Hematopoietic multipotent progenitor cell (in vitro differentiated cells): ENCODE measurements at places on chromosomes 12 and 14.
A peak's percentile ranks its signal among the peaks of the same experiment; 100 is the strongest.

DNA sequence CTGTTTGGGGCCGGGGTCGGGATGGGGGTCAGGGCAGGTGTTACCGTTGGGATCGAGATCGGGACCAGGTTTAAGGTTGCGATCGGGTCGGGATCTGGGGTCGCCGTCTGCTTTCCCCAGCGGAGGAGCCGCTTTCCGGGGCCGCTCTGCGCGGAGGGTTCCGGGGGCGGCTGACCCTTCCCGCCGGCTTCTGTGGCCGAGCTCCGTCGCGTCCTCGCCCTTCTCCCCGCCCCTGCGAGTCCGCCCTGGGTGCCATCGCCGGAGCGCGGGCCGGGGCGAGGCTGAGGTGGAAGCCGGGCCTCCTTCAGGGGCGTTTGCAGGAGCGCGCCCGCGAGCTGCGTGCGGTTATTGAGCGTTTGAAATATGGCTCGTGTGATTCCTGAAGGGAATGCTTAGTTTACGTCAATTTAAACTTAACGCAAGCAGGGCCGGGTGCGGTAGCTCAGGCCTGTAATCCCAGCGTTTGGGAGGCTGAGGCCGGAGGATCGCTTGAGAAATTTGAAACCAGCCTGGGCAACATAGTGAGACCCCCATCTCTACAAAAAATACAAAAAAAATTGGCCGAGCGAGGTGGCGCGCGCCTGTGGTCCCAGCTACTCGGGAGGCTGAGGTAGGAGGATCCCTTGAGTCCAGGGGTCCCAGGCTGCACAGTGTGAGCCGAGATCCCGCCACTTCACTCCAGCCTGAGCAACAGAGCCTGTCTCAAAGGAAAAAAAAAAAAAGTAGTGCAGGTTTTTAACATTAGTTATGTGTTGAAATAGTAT lies 620 bp downstream of the PGAM5 start:
- DNase-seq: peak; percentile 4

DNA sequence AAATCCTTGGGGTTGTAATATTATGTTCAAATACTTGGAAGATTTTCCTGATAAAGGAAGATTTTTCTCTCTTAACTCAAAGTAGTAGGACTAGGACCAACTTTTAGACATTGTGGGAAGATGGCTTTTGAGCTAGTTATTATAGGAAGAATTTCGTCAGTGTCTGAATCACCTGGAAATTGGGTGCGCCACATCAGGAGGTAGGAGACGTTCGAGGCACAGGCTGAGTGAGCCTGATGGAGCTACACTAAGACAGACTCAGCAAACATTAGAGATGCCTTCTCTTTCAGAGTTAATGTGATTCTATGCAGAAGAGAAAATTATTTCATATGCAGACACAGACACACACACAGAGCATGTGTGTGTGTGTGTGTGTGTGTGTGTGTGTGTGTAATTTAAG lies 84.7 kb downstream of the DERA start:
- DNase-seq: no peak

DNA sequence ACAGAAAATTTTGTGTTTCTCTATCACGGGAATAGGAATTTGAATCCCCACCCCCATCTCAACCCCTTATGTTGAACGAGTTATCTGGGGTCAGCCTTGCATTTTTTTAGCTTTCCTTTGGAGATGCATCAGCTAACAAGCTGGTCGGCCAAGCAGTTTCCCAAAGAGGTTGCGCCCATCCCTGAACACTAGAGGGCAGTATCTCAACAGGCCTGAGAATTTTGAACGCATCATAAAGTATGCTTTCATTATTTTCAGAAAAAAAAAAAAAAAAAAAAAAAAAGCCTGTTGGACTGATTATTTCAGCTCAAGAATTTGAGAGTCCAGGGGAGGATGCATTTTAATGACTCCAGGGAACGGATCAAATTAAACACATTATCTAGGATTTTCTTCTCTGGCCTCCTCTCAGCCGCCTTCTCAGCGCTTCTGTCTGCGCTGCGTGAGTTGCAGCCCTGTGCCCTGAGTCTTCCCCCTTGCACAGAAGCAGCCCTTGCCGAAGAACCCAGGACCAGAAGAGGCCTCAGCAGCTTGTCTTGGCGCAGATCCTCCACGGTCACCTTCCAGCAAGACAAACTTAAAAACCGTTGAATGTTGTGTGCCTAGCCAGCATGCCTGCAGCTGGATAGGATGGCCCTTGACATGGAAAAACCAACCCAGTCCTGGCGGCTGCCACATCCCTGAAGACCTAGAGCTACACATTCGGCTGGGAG lies 76.6 kb upstream of the GZMB start:
- peak; percentile 83 for DNase-seq

DNA sequence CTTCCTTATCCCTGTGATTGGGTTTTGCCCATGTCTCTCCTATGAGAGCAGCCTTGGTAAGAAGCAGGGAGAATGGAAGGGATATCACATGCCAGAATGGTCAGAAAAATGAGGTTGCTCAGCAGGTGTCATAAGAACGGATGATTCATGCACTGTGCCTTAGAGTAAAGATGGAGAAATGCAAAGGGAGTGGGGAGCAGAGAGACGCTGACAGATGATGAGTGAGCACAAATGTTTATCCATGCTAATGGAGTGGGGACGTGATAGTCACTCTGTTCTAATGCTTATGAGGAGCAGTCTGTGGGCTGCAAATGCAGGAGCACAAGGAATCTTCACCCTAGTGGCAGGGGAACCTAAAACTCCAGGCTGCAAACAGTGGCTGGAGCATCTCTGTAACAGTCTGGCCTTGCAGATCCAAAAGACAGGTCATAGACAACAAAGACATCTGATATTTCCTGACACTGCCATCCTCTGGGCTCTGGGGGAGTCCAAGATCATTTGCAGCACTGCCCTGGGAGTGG lies 243.2 kb downstream of the CACNA1C start:
- no peak for DNase-seq

DNA sequence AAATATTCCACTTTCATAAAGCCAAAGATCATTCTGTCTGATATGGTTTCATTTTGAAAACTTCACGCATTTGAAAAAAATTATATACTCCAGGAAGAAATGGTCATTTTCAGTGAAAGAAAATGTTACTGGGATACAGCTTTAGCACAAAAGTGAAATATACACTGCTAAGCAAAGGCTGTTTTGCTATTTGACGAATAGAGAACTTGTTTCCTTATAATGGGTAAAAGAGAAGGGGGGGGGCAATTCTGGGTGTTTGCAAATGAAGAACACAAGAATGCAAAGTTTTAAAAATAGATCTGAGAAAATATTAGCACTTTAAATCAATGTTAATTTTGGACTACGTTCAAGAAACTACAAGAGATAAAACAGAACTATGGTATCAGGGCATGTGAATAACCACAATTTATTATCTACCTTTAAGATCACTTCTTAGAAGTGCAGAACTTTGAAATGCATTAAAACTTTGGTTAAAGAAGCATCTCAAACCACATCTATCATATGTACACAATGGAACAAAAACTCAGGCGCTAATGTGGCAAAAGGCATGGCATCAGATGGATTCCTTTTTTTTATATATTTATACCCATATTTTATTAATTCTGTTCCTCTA lies 51.1 kb downstream of the EFCAB11 start:
- DNase-seq: peak; percentile 24

DNA sequence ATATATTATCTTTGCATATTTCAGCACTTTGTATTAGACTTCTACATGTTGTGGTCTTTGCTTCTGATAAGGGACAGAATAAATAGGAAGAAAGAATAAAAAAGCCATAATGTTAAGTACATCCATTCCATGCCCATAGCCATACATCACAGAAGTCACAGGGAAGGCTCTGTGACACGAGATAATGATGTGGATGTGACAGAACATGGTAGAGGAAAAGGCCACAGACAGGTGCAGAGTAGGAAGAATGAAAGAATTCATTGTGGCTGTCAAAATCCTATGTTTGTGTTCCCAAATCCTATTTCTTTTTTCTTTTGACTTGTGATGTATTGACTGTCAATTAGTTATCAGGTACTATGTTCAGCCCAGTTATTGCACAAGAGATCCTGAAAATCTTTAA lies 38.4 kb downstream of the BICD1 start:
- DNase-seq: no peak

DNA sequence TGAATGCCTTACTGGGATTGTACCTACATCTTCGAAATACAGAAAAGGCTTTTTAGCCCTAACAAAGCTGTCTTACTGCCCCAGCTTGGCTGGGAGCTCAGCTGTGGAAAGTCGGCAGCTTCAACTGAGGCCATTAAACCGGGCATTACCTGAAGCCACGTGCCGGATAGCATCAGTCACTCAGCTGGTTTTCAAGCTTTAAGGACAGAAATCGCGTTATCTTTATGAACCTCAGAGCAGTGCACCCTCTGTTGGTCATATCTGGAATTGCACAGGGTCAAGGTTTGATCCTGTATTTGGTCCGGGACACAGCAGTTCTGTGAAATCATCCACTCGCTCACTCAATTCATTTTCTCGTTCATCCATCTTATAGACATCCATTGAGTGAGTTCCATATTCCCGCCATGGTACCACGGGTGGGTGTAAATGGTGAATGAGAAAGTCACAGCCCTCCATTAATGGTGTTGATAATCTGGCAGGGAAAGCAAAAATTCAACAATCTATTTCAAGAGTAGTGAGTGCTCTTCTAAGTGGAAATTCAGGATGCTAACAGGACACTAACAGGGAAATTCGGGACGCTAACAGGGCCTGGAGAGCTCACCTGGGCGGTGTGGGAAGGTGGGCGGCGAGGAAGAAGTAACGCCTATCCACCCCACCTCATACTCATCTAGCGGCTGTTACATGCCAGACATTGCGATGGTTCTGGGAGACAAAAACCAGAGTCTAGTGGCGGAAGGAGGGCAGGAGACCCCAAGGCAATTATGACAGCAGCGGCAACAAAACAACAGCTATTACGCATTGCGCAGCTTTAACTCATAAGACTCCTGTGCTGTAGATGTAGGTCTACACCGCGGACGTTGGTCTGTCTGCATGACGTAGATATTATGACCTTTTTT lies 60.6 kb upstream of the TCL1A start:
- DNase-seq: peak; percentile 45

DNA sequence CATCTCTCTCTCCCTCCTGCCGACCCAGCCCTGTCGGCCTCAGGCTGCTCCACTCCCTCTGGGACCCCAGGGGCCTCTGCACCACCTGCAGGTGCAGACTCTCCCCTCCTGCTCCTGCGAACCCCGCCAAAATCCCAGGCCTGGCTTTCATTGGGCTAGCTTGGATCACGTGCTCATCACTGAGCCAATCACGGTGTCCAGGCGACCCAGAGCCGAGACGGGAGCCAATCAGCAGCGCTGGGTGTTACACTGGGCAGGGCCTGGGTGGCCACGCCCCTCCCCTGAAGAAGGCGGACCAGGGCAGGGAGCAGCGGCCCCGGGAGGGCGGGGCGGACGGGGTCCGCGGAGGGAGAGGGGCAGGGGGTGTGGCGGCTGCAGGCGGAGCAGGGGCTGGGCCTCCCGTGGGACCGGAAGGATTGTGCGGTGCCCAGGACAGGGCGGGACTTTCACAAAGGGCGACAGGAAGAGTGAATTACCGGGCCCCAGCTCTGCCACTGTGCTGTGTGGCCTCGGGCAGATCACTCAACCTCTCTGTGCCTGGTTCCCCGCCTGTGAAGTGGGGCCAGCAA lies 66.6 kb upstream of the FBRSL1 start:
- DNase-seq: no peak

DNA sequence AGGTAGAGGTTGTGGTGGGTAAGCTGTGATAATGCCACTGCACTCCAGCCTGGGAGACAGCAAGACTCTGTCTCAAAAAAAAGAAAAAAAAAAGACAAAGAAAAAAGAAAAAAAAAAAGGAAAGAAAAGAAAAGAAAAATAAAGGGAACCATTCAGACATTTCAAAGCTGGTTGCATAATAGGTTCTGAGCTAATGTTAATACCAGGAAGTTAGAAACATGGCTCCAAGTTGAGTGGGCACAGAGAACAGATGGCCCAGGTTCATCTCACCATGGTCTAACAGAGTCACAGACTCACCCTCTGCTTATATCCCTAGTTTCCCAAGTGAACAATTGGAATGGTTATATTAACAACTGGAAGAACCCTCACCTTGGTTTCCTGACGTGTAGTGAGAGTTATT lies 17.4 kb upstream of the ZDHHC17 start:
- DNase-seq: no peak

DNA sequence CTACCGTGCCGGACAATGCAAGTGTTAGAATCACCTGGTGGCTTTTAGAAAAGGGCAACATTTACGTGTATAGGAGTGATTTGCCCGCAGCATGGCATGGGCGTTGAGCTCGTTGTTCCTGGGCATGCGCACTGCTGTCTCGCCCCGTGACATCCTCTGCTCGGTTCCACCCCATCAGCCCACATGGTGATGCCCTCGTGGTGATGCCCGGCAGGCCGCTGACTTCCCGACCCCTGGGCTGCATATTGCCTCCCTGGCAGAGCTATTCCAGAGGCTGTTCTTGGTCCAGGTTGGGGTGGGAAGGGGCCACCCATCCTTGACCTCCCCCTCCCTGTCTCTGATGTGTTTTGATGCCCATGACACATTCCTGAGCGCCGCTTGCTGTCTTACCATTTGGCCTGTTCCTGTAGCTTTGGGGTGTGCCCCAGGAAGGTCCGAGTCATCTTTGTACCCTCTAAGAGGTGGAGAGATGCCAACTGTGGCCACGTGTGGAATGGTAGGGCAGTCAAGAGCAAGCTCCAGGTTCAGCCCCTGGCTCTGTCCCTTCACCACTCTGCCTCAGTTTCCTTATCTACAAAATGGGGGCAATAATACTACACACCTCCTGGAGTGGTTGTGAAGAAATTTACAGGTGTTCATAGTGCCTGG lies 4.8 kb downstream of the HIP1R start:
- DNase-seq: no peak

- no peak for DNase-seq
Observed at GRCh38 chr12:99281277-99281676, 366.3 kb upstream of the GARIN6 start.

GRCh38 chr14:97442363-97442762 lies 645.2 kb downstream of the VRK1 start:
- DNase-seq: no peak

- no peak for DNase-seq
Observed at GRCh38 chr14:23114669-23115038, 4.4 kb downstream of the CEBPE start.

GRCh38 chr14:91100102-91100501 lies 13.8 kb upstream of the DGLUCY start:
- no peak for DNase-seq
